Bone marrow (tissue), 2 donors: ENCODE measurements at places on chromosomes 12 and 14.

DNA sequence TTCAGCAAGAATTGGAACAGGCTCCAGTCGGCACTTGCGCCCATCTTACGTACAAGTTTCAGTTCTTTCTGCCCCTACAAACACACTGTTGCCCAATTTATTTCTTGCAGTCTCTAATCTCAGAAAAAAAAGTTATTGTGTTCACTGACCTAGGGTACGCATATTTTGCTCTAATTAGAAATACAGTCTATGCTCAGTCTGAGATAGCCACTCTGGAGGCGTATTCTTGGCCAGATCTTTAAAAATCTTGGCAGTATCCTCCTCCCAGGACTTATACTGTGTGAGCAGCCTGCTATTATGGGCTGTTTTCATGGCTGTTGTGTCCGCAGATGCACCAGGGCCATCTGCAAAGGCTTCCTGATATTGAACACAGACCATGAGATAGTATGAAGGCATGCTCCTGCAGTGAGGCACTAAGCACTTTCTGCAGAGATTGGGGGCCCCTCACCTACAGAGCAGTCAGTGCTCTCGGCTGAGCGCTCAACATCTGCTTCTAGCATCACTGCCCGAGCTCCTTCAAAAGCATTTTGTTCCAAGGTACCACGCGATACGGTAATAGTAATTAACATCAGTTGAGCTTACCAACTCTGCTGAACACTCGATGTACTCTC is 57.9 kb downstream of the PPM1H start:
- no peak for DNase-seq

- DNase-seq = no peak
These were observed 863.2 kb downstream of the LRFN5 start for GRCh38 chr14:42469637-42470426.

- no peak for DNase-seq
These were observed 22.1 kb downstream of the PRKCH start for GRCh38 chr14:61343471-61343870.

GRCh38 chr14:49769171-49769570 is 1.2 kb downstream of the KLHDC2 start:
- no peak for DNase-seq

DNA sequence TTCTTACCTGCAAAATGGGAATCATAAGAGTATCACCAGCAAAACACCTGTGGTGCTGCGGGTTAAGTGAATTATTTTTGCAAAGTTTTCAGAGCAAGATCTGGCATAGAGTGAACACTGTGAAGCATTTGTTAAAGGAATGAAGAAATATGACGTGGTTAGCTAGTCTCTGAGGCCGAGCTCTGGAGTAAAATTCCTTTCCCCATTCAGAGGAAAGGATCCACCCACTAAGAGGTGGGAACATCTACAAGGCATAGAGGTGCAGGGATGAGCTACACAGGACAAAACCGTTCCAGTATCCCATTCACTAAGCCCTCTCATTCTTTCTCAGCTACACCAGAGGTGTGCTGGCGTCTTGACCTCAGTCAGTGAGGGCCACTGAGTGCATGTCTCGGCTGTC is 48.5 kb downstream of the JAG2 start:
- no peak for DNase-seq

GRCh38 chr14:23601845-23602180 is 23.2 kb upstream of the JPH4 start:
- DNase-seq = no peak

DNA sequence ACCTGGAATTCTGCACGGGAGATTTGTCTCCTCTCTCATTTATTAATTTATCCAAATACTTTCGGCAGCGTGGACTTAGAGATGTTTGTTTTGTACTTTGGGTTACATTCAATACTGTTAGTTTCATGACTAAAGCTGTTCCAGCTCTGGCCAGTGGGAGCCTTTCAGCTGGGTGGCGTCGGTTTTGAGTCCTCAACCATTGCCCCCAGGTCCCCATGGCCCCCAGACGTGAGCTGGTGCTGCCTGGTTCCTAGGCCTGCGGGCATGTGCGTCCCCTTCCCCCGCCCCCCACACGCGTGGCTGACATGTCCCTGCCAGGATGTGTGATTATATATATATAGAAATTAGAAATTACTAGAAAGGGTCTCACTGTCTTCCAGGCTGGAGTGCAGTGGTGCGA is 48.2 kb downstream of the KIF26A start:
- no peak for DNase-seq

DNA sequence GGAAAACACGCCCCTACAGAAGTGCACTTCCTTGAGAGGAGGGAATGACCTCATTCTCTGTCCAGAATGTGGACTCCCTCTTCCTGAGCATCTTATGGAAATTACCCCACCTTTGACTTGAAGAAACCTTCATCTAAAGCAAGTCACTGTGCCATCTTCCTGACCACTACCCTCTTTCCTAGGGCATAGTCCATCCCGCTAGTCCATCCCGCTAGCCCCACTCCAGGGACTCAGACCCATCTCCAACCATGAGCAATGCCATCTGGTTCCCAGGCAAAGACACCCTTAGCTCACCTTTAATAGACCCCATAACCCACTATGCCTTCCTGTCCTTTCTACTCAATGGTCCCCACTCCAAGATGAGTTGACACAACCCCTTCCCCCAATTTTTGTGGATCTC is 5.0 kb upstream of the INHBE start:
- no peak for DNase-seq

DNA sequence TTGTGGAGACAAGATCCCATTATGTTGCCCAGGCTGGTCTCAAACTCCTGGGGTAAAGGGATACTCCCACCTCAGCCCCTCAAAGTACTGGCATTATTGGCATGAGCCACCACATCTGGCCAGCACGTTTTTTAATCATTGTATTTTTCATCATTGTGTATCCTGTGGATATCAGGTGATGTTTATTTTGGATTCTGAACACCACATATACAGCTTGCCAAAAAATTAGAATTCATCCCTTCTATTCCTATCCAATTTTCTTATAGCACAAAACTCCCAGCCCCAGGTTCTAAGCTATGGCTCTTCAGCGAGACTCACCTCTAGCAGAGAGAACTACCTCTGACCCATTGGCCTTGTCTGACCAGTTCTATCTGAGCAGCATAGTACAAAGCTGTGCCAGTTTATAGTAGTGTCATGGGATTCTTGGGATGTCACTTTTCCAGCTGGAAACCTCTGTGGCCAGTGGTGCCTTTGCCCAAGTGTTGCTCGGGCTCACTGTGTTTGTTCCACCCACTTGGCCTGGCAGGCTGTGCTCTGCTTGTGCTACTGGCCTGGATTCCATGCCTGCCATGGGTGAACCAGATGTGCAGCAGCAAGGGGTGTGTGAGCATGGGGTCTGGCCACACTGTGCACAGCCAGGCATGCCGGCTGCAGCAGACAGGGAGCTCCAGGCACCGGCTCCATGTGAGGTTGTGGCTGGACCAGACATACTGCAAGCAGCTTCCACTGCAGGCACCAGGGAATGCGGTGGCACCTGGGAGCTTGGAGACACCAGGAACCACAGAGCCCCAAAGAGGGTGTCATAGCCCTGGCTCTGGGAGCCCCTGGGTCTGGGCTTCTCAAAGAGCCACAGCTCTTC is 37.2 kb downstream of the TIMELESS start:
- no peak for DNase-seq

GRCh38 chr14:26606729-26607312 is 9.0 kb upstream of the NOVA1 start:
- DNase-seq = no peak

GRCh38 chr12:117228239-117228638 is 38.0 kb upstream of the FBXO21 start:
- DNase-seq = no peak

DNA sequence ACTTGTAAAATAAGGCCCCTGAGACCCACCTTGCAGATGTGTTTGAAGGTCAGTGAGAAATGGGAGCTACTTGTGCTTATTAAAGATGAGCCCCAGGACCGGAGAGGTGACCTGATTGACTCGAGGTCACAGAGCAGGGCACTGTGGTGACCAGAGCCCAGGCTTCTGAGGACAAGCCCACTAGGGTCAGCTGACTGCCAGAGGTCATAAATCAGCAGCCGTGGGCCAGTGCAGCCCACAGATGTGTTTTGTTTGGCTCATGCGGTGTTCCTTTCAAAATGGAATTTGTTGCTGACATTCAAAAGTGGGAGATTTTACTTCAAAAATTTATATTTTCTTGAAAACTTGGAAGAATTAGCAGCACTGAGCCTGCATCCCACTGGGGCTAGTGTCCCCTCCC is 24.5 kb downstream of the JDP2 start:
- DNase-seq = no peak

DNA sequence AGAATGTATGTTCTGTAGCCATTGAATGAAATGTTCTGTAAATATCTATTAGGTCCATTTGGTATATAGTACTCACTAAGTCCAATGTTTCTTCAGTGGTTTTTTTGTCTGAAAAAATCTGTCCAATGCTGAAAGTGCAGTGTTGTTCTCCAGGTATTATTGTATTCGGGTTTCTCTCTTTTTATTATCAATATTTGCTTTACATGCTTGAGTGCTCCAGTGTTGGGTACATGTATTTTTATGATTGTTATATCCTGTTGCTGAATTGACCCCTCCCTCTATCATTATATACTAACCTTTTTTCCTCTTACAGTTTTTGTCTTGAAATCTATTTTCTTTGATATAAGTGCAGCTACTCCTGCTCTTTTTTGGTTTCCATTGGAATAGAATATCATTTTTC is 382.2 kb downstream of the CCER1 start:
- no peak for DNase-seq

DNA sequence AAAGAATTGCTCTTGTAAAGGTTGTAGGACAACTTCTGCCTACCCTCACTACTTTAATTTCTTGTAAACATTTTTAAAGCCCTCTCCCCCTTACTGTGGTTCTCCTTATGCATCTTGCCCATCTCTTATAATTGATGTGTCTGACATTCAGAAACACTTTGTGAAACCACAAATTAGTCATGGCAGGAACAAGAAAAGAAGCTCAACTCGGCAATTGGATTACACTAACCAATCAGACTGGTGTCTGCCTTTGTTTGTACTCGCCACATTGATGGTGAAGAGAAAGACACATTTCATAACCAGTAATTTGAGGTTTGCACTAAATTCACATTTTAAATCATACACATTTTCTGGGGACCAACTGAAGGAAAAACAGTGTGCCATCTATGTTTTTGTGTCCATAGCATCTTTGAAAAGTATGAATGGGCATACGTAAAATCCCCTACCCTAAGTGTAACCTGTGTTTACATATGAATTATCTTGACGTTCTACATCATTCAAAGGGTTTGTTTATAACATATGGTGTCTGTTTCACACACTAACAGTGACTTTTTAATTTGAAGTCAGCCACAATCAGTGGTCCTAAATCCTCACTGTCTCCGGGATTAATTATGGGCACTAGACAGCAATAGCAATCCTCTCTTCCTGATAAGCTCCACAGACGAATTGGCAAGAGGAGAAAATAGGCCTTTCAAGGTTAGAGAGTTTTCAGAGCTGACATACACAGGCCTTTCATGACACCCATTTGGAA is 49.9 kb downstream of the OTX2 start:
- no peak for DNase-seq

DNA sequence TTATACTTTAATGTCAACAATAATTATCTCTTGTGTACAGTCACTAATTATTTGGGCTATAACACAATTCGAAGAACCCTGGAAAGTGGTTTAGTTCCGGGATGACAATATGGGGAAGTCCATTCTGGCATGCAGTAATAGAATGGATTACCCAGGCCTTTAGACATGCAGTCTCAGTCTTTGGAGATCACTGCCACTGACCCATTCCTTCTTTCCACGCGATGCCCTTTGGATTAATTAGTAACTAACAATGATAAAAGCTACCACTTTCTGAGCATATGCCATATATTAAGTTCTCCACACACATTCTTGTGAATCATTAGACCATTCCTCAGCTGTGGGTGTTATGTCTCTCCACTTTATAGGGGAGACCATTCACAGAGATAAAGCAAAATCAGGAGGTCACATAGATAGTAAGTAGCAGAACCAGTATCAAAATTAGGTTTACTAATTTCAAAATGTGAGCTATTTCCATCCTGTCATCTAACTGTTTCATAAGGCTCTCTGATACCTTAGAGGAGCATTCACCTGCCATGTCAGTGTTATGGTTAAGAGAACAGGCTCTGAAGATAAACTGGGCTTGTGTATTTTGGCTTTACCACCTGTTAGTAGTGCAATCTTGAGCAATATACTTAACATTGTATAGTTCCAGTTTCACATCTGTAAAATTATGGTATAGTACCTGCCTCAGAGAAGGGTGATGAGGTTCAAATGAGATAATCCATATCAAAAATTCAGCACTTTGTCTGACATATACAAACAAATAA is 27.2 kb upstream of the KCNJ8 start:
- no peak for DNase-seq

GRCh38 chr14:80215756-80216581 is 4.7 kb upstream of the DIO2 start:
- no peak for DNase-seq

- no peak for DNase-seq
These were observed 670.6 kb downstream of the SLC16A7 start for GRCh38 chr12:60266381-60266852.

- DNase-seq = no peak
These were observed 91.6 kb upstream of the SYT10 start for GRCh38 chr12:33531261-33531660.

DNA sequence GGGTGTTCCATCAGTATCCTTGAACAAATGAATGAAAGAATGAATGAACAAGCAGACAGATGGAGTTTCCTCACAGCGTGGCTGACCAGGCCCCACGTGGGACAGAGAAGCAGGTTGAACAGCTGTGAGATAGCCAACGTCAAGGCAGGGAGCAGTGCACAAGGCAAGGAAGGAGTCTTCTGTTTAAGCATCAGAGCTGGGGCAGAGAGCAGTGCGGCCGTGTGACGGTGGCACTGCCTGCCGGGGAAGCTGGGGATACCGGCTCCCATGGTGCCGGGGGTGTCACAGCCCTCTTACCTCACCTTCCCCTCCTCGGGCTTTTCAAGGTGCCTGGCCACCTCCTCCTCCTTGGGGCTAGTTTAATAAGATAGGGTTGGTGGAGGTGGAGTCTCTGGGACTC is 73.2 kb upstream of the GPATCH2L start:
- no peak for DNase-seq

GRCh38 chr12:124277394-124278241 is 17.3 kb upstream of the RFLNA start:
- DNase-seq = no peak

GRCh38 chr12:46629331-46630229 is 196.2 kb downstream of the SLC38A4 start:
- DNase-seq = no peak

DNA sequence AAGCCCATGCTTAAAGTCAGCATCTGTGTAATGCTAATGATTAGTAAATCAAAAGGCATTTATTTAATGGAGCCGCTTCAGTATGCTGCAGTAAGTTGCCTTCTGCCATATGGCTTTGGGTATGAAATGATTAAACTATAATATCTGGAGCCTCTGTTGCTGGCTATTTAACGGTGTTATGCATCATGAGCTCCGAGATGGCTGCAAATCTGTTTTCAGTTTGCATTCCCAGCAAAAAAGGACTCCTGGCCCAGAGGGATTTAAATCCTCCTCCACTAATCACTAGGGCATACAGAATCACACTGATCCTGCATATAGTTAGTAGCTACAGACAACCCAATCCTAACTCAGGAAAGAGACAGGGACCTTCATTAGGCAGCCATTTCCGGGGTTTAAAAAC is 171.5 kb upstream of the EEA1 start:
- no peak for DNase-seq
